NCI-H2081 treated with DMSO at 0.1 percent for 48 hours (cell line): ENCODE measurements at places on chromosomes 7 and 10.

DNA sequence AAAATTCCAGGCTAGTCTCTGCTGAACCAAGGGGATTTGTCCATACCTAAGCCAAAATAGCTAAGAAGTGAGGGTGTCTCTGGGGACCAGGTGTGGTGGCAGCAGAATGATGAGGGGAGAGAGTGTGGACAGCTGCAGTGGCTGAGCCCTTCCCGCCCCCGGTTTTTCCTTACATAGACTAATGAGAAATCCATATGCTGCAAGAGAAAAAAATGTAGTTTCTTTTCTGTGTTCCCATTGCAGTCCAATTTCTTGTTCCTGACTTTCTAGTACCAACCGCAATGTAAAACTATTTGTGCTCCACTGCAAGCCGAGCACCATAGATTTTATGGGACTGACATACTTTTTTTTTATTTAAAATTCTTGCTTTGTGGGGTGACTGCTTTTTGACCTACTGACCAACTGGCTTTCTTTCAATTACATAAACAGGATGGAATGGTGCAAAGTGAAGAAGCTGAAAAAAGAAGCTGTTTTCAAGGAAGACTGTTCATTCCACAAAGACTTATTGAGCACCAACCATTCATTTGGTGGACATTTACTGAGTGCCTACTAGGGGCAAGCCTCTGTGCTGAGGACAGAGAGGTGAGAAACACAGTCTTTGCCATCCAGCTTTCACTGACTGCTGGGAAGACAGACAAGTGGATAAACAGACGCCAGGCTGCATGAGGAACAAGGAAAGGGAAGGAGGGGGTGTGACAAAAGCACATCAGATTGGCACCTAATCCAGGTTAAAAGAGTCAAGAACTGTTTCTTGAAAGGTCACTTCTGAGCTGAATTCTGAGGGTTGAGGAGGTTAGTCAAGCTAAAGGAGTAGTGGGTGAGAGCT is 9.8 kb downstream of the CEP41 start:
- DNase-seq, result peak; percentile 43

GRCh38 chr7:154566877-154567276 is 436.0 kb downstream of the PAXIP1 start:
- DNase-seq, result no peak

- no peak for DNase-seq
Measured at GRCh38 chr10:21638681-21639080, 104.6 kb downstream of the MLLT10 start.

- DNase-seq, result no peak
Measured at GRCh38 chr7:134757938-134758337, 21.5 kb upstream of the CALD1 start.

GRCh38 chr7:87318741-87319140 is 26.7 kb upstream of the CROT start:
- DNase-seq, result no peak

DNA sequence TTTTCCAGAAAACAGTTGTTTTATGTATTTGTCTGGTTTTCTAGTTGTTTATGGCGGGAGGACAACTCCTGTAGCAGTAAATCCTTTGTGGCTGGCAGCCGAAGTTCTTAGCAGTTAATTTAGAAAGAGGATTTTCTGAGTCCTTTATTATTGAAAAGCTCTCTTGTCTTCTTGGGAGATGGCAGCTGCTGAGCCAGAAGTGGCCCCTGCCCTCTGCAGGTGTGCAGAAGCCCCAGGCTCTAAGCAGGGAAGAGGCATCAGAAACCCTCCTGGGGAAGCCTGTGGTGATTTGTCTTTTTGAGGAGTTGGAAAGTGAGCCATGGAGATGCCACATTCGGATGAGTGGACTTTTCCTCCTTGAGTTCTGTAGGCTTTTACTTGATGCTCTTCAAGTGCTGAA is 106.3 kb downstream of the GLRX3 start:
- no peak for DNase-seq

DNA sequence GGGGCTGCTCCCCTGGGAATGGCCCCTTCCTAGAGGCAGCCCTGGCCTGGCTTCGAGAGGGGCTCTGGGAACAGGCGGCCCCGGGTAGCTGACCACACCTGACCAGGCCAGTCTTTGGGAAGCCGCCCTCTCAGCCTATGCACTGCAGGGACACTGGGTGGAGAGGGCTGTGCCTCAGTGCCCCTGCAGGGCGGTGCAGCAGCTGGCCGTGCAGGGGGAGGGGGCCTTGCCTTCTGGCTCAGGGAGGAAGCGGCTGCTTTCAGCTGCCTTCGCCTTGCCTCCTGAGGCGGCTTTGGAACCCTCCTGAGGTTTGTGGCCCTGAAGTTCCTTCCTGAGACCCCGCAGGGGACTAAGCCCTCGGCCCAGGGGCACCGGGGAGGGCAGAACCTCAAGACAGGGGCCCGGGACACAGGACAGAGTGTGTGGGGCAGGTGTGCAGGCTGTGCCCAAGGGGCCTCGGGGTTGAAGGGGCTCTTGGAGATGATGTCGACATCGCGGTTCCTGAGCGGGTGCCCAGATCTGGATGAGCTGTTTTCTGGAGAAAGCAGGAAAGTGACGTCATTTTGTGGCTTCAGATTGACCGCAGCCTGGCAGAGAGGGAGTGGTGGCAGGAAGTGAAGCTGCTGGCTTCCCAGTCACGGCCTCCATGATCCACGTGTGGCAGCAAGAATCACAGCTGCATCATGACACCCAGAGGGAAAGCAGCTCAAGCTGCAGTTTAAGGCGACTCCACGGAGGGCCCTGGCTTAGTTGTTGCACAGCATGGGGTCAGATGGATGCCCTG is 17.7 kb downstream of the ADAM8 start:
- no peak for DNase-seq

DNA sequence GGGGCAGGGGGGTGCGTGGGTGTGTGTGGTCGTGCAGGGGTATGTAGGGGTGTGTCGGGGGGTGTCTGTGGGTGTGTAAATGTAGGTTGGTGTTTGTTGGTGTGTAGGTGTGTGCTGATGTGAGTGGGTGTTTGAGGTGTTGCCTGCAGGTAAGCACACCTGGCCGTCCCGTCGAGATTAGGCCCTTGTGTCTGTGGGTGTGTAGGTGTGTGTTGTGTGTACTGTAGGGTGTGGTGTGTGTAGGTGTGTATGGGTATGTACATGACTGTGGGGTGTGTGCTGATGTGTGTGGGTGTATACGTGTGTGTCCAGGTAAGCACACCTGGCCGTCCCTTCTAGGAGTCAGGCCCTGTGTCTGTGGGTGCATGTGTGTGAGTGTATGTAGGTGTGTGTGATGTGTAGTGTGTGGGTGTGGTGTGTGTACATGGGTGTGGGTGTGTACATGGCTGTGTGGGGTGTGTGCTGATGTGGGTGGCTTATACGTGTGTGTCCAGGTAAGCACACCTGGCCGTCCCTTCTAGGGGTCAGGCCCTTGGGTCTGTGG is 15.8 kb downstream of the FAM20C start:
- DNase-seq, result no peak

DNA sequence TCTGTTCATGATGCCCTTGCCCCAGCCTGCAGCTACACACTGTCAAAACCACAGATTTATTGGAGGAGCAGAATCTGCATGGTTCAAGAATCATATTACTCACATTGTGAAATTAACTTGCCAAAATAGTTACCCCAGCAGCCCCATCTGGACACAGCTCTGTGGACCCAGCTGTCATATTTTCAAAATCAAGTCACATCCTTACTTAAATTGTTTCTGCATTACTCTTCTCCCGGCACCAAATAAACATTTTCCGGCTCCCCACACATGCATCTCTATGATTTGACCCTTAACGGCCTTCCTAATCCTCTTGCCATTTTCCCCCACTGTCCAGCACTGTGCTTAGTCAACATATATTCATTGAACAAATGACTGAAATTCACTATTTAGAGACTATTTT is 43.8 kb upstream of the GPR26 start:
- DNase-seq, result no peak

DNA sequence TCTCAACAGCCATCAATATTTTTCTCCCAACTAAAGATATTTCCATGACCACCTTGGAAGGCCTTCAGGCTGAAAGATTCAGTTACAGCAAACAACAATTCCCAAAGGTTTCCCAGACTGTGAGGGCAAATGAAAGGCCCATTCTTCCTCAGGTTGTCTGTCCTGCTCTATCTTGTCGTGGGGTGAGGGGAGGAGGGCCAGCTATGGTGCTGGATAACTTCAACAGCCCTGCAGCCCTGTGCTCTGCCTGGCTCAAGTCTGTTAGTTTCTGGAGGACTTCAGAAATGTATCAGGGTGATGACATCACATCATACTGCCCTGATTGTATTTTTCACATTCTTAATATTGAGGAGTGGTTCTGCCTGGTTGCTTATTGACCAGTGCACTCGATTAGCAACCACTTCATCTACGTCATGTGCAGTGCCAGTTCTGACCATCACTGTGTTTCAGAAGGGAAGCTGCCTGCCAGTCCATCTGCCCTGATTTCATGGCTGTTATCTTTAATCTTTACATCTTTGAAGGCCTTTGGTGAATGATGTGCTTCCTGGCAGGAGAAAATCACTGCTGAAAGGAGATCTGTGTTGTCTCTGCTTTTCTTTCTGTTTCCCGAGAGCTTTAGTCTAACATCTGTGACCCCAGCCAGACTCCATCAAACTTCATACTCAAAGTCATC is 135.5 kb downstream of the NRF1 start:
- no peak for DNase-seq

DNA sequence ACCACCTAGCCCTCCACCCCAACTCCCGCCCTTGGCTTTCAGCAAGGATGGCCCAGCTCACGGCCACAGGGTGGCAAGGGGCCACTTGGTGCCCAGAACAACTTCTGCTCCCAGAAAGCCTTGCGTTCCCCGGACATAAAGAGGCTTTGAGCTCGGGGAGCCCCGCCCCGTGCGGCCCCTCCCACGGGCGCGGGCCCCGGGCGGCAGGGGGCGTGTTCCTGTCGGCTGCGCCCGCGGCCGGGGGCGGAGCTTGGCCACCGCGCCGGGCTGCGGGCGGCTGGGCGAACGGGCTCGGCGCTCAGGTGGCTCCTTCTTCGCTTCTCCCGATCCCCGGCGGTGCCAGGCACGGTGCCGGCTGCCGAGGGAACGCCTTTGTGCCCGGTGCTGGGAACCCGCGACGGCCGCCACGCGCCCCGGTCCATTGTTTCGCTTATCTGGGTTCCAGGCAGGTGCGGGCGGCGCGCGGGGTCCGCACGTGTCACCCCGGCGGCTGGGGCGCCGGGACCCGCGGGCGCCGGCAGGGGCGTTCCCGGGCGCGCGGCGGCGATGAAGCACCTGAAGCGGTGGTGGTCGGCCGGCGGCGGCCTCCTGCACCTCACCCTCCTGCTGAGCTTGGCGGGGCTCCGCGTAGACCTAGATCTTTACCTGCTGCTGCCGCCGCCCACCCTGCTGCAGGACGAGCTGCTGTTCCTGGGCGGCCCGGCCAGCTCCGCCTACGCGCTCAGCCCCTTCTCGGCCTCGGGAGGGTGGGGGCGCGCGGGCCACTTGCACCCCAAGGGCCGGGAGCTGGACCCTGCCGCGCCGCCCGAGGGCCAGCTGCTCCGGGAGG is at the start of gene NFE2L3:
NFE2L3 (plus strand) TSS at position 246 of the 829 bp plus-strand sequence; CDS start at position 547, 301 bp downstream.
- DNase-seq, result no peak

GRCh38 chr10:101995451-101996063 is 60.4 kb downstream of the ARMH3 start:
- no peak for DNase-seq

GRCh38 chr10:114285961-114286441 is 46.9 kb downstream of the VWA2 start:
- no peak for DNase-seq

- DNase-seq, result no peak
Measured at GRCh38 chr10:70742537-70743429, 42.4 kb downstream of the TBATA start.

- no peak for DNase-seq
Measured at GRCh38 chr10:108323274-108323798, 1158.8 kb upstream of the SORCS1 start.

DNA sequence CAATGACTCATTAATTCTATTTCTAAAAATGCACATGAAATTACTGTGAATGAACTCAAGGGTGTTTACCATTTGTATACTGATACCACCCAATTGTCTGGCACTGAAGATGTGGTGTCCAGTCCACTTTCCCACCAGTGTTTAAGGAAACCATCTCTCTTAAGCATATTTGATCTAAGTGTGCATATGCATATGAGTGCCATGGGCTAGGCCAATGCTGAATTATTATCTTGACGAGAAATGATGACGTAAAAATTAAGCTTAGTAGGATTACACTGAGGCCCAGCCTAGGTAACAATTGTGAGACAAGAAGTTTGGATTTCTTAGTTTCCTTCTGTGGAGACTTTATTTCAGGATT is 59.7 kb downstream of the SVIL start:
- no peak for DNase-seq

DNA sequence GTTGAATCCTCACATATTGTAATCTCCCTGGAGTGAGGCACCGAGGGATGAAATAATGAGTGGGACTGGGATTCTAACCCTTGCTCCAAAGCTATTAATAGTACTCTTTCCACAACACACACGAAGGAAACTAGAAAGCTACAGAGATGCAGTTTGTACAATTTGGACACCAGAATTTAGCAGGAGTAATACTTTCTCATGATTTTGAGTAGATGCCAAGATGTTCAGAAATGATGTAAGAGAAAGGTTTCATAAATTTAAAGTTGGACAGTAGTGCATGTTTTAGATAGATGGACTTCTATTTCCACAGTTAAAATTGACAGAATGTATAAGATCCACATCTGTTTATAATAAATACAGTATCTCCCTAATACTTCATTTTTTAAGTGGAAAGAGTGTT is 46.5 kb downstream of the PRR15 start:
- DNase-seq, result no peak

DNA sequence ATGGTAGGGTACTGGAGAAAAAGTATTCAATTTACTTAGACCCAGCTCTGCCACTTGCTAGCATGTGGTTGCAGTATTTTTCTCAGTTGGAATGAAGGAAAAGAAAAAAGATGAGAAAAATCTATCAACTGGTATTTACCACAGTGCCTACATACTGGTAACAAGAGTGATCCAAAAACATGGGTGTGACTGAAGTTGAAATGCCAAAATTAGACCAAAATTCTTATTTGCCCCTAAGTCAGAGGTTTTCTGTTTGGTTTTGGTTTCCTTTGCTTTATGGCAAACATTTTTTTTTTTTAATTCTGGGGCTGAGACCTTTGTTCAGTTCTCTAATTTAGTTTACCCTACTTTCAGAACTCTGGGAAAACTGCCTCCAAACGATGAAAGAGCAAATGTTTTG is 12.3 kb downstream of the HYCC1 start:
- DNase-seq, result no peak

DNA sequence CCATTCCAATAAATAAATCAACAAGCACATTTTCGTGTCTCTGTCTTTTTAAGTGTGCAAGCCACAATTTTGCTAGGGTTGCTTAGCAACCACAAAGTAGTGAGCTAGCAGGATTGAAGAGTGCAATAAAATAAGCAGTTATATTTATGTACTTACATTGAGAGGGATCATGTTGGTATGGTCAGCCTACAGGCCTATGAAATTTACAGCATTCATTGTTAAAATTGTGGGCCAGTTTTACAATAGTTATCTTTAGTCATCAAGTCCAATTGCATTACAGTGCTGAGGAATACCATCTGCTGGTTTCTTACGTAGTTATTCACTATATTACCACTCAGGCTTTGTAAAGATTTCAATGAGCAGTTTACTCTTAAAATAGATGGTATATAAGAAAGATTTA is 192.5 kb upstream of the POT1 start:
- no peak for DNase-seq

GRCh38 chr7:68187532-68187931 is 1190.9 kb downstream of the TYW1 start:
- DNase-seq, result no peak
